ENCODE measurements at places on chromosomes 11 and 22. TPM values are rescaled to one million over a fixed set of nuclear protein-coding genes. Genes with fewer than 3 reads are reported as not detected.

GRCh38 chr11:9396752-9397151 lies 12.3 kb downstream of the IPO7 start:
- no peaks in the 10 kb centered on the region for H3K27me3 ChIP-seq
- H3K4me1 ChIP-seq: peaks cover 2% of the 10 kb centered on the region
- DNase-seq: no peak
- no peaks in the 10 kb centered on the region for H3K36me3 ChIP-seq

APOA1 gene
- total RNA-seq: 39.9 TPM

- no peak overlapping the region for H3K27ac ChIP-seq
- H3K36me3 ChIP-seq: no peaks in the 10 kb centered on the region
- H3K4me3 ChIP-seq: no peak overlapping the region
Observed at GRCh38 chr11:69078930-69079605, 30.3 kb downstream of the TPCN2 start.

LIPT2 gene
- total RNA-seq: 5.7 TPM

DNA sequence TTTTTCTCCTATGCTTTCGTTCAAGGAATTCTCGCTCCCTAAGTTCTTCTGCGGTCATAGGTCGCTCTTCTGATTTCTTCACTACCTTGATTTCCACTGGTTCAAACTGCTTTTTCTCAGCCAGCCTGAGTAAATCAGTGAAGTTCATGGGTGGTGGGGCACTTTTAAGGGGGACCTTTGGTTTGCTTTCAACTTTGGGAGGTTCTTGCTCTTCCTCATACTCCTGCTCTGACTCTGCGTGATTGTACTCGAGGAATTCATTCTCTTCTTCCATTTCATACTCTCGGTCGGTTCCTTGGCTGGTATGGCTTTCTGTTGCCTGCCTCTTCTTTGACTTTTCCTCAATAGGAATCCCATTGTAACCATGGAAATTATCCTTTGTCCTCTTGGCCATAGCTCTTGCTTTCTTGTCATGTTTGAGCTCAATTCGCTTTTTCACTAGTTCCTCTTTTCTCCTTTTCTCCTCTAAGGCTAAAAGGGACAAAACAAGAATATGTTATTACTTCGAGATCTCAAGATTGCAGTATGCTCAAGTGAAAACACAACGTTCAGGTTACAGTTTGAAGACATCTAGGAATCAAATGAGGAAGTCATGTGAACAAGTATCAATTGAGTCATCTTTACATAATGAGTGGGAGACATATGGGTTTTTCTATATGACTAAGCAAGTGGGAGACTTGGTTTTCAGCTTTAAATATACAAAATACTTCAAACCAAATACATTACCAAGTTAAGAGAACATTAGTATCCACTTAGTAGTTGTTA lies 16.2 kb downstream of the MISFA start:
- peaks cover 1% of the 10 kb centered on the region for H3K4me1 ChIP-seq
- no peaks in the 10 kb centered on the region for H3K36me3 ChIP-seq
- H3K27me3 ChIP-seq: no peaks in the 10 kb centered on the region
- DNase-seq: no peak
- no peak overlapping the region for H3K4me3 ChIP-seq

DNA sequence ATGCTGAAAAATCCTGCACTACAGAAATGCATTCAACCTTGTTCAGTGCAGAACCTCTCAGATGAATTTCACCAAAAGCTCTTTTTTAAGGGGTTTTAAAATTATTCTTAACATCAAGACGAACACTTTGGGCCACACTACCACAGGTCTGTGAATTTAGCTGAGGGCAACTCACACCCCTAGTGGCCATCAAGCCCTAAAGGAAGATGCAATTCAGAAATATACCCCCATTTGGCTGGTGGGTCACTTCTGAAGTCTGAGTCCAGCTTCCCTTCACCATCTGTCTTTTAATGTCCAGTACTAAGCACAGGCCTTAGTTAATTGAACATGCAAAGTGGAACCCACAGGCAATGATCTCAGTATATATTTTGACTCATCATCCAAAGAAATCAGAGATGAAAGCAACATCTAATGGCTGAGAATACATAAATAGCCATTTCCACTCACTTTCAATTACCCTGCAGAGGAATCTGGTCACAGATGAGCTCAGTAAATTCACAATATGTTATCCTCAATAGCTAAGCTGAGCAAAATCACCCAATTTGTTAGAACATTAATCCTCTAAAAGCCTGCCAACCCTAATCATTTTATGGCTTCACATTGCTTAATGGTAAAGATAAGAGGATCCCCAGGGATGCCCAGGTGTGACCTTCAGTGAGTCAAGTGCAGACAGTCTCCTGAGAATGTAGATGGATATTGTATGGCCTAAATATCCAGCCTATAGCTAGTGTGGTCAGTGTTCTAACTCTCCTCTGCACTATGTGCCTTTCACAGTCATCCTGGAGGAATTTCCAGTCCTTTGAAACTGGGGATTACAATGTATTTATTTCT lies 50.3 kb downstream of the FAM76B start:
- no peak overlapping the region for H3K4me3 ChIP-seq
- no peaks in the 10 kb centered on the region for H3K27me3 ChIP-seq
- H3K36me3 ChIP-seq: no peaks in the 10 kb centered on the region
- DNase-seq: no peak
- no peaks in the 10 kb centered on the region for H3K4me1 ChIP-seq

- no peak overlapping the region for H3K27ac ChIP-seq
- H3K36me3 ChIP-seq: no peaks in the 10 kb centered on the region
- DNase-seq: no peak
- H3K4me1 ChIP-seq: no peaks in the 10 kb centered on the region
- H3K4me3 ChIP-seq: no peak overlapping the region
Observed at GRCh38 chr11:126732981-126733380, 267.6 kb downstream of the KIRREL3 start.

- H3K27ac ChIP-seq: no peak overlapping the region
- H3K27me3 ChIP-seq: no peaks in the 10 kb centered on the region
- no peaks in the 10 kb centered on the region for H3K36me3 ChIP-seq
- no peak overlapping the region for H3K4me3 ChIP-seq
Observed at GRCh38 chr11:102564110-102564509, 33.6 kb upstream of the MMP7 start.

PLAAT5 gene
- total RNA-seq: 2.1 TPM

GRCh38 chr11:63887386-63887999 lies 29.5 kb downstream of the RCOR2 start:
- H3K27ac ChIP-seq: no peak overlapping the region
- H3K4me1 ChIP-seq: peaks cover 16% of the 10 kb centered on the region
- no peak overlapping the region for H3K4me3 ChIP-seq
- no peaks in the 10 kb centered on the region for H3K27me3 ChIP-seq
- H3K36me3 ChIP-seq: no peaks in the 10 kb centered on the region

SLC6A5 gene
- total RNA-seq: not detected

OR4S1 gene
- not detected for total RNA-seq

- DNase-seq: no peak
- H3K4me1 ChIP-seq: peaks cover 10% of the 10 kb centered on the region
- no peak overlapping the region for H3K4me3 ChIP-seq
- no peaks in the 10 kb centered on the region for H3K27me3 ChIP-seq
- H3K27ac ChIP-seq: no peak overlapping the region
- no peaks in the 10 kb centered on the region for H3K36me3 ChIP-seq
Observed at GRCh38 chr11:61694602-61694939, 14.4 kb downstream of the DAGLA start.

- H3K27me3 ChIP-seq: no peaks in the 10 kb centered on the region
- H3K36me3 ChIP-seq: no peaks in the 10 kb centered on the region
- H3K27ac ChIP-seq: no peak overlapping the region
- peaks cover 7% of the 10 kb centered on the region for H3K4me1 ChIP-seq
- H3K4me3 ChIP-seq: no peak overlapping the region
Observed at GRCh38 chr22:25137577-25138525, 61.8 kb upstream of the CRYBB3 start.

DNA sequence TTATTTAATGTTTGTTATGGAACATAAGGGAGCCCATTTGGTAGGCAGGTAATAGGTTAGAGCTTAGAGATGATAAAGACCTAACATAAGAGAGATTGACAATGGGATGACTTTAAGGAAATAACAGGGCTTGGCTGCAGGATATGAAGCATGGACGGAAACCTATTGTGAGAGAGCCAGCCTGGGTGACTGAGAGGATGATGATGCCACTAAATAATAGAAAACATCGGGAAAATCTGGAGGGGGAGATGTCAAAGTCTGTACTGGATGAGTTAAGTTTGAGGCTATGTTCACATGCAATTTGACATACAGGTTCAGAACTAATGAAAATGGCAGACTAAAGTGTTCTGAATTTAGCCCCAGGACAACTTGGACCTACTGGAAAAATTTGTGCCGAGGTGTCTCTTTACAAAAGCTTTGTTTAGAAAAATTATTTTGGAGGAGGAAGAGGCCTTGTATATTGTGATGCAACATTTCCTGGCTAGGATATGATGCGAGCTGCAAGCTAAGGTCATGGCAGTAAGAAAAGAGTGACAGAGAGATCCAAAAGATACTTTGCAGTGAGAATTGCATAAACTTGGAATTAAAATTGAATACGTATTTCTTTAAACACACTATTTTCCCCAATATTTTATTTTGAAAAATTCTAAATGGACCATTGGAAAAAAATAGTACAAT lies 339.3 kb upstream of the PLET1 start:
- no peaks in the 10 kb centered on the region for H3K36me3 ChIP-seq
- H3K27me3 ChIP-seq: no peaks in the 10 kb centered on the region
- no peak overlapping the region for H3K27ac ChIP-seq
- no peak overlapping the region for H3K4me3 ChIP-seq
- no peaks in the 10 kb centered on the region for H3K4me1 ChIP-seq
- DNase-seq: no peak

APOC3 gene
- not detected for total RNA-seq

DNA sequence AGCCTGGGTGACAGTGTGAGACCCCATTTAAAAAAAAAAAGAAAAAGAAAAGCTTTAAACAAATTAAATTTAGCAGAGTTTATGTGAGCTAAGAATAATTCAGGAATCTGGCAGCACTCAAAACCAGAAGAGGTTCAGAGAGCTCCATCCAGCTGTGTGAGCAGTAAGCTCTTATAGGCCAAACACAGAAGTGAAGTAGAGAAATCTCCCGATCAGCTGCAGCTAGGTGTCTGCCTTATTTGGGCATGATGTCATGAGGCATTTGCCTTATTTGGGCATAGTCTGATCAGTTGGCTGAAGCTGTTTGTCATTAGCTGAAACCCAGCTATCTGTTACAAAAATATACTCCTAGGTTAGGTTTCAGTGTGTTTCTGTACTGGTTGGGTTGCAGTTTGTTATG lies 8.2 kb downstream of the MS4A15 start:
- H3K36me3 ChIP-seq: no peaks in the 10 kb centered on the region
- no peak for DNase-seq
- H3K27me3 ChIP-seq: no peaks in the 10 kb centered on the region
- H3K4me3 ChIP-seq: no peak overlapping the region
- H3K27ac ChIP-seq: no peak overlapping the region

DNA sequence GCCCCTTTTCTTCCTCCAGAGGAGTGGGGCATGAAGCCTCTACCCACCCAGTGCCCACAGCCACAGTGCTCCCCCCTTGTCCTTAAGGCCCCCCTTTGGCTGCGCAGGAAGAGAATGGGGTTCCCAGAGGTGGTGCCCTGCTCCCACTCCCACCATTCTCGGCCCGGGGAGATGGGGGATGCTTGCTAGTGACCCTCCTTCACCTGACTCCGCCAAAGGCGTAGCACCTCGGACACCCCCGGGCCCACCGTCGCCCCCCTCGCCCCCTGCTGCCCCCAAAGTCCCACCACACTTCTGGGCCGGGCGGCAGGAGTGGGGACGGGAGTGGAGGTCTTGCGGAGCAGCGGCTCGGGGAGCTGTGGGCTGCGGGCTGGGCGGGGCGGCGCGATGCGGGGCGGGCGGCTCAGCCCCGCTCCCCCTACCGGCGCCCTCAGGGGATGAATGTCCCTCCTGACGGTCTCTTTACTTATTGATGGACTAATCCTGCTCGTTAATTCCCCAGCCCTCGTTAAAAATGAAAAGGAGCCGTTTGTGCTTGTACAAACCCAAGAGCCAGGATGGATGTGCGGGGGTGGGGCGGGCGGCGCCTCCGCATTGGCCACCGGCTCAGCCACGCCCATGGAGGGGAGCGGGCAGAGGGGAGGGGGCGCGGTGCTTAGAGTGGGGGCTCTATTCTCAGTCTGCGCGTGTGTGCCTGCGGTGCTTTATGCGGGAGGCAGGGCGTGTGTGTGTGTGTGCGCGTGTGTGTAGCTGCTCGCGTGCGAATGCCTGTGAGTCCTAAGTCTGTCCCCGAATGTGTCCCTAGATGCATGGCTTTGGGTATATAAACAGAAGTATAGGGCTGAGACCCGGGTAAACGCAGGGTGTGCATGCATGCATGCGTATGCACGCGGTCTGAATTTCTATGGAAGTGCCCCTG lies 25.6 kb downstream of the SYT7 start:
- peaks cover 1% of the 10 kb centered on the region for H3K4me1 ChIP-seq
- H3K4me3 ChIP-seq: no peak overlapping the region
- H3K36me3 ChIP-seq: no peaks in the 10 kb centered on the region

- no peaks in the 10 kb centered on the region for H3K36me3 ChIP-seq
- no peak for DNase-seq
- H3K4me3 ChIP-seq: no peak overlapping the region
- no peaks in the 10 kb centered on the region for H3K27me3 ChIP-seq
- peaks cover 6% of the 10 kb centered on the region for H3K4me1 ChIP-seq
Observed at GRCh38 chr11:66081505-66081904, 11.4 kb downstream of the PACS1 start.

GRCh38 chr11:70729949-70730348 lies 331.6 kb downstream of the CTTN start:
- no peak overlapping the region for H3K27ac ChIP-seq
- H3K4me3 ChIP-seq: no peak overlapping the region
- H3K27me3 ChIP-seq: no peaks in the 10 kb centered on the region
- no peaks in the 10 kb centered on the region for H3K4me1 ChIP-seq

DNA sequence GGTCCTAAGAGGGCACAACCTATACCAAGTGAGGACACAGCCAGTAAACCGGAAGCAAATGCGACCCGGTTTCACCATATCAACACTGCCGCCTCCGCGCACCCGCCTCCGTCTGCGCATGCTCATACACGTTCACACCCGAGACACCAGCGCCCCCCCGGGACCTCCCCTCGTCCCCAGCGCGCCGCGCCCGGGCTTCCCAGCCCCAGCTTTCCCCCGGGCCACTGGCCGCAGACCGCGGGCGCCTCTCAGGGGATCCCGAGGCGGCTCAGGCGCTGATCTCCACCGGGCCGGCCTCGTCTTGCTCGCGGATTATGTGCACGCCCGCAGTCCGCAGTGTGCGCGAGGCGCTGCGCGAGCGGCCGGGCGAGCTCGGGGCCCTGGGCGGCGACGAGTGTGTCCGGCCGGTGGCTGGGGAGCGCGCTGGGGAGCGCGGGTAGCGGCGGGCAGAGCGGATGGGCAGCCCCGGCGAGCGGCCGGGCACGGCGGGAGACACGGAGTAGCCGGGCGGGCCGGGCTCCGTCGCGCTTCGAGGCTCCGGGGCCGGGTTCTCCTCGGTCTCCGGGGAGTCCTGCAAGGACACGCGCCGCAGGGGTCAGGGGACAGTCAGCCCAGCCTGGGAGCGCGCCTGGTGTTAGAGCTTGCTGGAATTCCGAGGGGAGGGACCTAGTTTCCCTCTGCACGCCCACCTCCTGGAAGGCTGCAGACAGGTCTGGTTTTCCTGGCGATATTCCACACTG lies 2.0 kb downstream of the HEPN1 start:
- no peaks in the 10 kb centered on the region for H3K27me3 ChIP-seq
- H3K27ac ChIP-seq: no peak overlapping the region
- no peaks in the 10 kb centered on the region for H3K36me3 ChIP-seq
- H3K4me1 ChIP-seq: peaks cover 5% of the 10 kb centered on the region
- peak overlapping the region; percentile 37 for H3K4me3 ChIP-seq
- peak; percentile 86 for DNase-seq

Data from ovary (tissue), 10 donors.